Activated CD4-positive, alpha-beta T cell treated with anti-CD3 and anti-CD28 coated beads, Interleukin-2, amount 50 U/mL, for 1 hour (primary cell): ENCODE measurements at places on chromosomes 1 and 21.

- DNase-seq, result no peak
Observed at GRCh38 chr1:12457771-12458170, 160.2 kb downstream of the DHRS3 start.

GRCh38 chr1:226135709-226136108 is 50.8 kb downstream of the ACBD3 start:
- no peak for DNase-seq

DNA sequence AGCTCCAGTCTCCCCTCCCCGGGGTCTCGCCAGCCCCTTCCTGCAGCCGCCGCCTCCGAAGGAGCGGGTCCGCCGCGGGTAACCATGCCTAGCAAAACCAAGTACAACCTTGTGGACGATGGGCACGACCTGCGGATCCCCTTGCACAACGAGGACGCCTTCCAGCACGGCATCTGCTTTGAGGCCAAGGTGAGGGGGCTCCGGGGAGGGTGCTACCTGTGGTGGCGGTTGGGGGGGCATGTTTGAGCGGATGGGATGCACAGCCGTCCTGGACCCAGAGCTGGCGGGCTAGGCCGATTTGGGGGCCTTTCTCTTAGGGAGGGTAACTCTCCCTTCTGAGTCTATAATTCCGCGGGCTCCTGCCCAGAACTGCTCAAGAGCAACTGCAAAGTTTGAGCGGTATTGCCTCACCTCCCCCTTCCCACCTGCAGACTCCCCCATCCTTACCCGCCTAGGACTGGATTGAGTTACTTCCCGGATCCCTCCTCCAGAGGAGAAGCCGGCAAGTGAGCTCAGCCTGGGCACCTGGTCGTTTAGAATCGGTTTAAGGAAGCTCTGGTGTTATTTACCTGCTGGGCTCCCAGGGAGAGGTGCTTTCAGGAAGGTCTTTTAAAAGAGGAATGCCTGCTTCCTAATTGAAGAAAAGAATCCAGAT is 730 bp downstream of the NOS1AP start:
- DNase-seq, result peak; percentile 1

GRCh38 chr1:70220517-70221237 is 503 bp upstream of the SRSF11 start:
- DNase-seq, result no peak

DNA sequence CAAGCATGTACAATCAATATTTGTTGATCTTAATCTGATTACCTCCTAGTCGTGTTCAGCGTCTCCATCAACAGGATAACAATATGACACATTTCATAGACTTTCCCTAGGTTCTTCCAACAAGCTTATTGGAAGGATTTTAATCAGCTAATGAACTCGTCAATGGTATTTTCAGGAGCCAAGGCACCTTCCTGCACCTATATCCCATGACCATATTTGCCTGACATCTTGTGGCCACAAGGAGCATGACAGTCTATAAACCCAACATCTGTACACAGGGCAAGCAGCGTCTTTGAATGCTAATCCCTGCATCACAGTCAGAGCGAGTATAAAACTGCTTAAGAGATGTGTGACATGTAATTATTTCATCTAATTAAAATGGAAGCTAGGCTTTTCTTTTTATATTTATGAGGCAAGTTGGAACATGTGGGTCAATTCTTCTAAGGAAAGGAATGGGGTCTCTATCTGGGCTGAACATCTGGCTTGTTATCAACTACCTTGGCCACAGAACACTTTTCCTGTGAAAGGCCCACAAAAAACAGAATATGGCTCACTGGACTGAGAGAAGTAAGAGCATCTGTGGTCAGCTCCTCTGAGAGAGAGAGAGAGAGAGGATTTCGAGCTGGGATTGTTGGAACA is 388.8 kb downstream of the NTNG1 start:
- DNase-seq, result no peak

DNA sequence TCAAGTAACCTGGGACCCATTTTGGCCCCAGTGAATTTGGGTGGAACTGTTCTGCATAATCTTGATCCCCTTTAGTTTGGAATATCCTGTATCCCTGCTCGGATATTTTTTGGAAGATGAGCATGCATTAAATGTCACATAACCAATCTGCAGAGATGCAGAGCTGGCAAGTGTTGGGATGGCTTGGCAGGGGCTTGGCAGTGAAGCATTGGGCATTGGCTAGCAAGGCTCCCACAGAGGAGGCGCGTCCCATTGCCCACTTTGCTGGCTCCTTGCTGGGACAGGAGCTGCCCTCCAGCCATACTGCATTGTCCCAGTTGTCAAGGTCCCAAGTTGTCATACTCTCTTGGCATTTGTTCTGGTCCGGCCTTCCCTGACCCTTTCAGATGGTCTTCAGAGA is 29.9 kb downstream of the LAMC2 start:
- no peak for DNase-seq

DNA sequence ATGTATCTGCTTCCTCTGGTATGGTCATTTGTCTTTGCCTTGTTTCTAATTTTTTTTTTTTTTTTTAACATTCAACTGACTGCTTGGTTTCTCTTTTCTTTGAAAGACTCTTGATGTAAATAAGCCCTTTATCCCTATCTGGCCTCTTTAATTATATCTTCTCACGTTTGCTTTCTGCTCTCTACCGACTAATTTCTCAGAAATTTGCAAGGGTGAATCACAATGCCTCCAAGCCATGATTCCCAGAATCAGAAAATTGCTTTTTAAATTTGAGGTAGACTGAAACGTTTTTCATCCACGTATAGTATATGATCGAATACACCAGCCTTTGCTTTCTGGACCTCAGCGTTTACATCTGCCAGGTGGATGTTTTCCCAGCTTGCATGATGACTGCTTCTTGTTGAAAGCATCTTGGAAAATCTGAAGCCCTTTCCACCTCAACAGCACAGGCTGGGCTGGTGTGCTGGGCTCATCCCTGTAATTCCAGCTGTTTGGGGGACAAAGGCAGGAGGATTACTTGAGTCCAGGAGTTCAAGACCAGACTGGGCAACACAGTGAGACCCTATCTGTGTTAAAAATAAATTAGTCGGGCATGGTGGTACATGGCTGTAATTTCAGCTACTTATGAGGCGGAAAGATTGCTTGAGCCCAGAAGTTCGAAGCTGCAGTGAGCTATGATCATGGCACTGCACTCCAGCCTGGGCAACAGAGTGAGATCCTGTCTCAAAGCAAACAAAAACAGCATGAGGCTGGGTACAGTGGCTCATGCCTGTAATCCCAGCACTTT is 35.0 kb upstream of the GPR137B start:
- no peak for DNase-seq

DNA sequence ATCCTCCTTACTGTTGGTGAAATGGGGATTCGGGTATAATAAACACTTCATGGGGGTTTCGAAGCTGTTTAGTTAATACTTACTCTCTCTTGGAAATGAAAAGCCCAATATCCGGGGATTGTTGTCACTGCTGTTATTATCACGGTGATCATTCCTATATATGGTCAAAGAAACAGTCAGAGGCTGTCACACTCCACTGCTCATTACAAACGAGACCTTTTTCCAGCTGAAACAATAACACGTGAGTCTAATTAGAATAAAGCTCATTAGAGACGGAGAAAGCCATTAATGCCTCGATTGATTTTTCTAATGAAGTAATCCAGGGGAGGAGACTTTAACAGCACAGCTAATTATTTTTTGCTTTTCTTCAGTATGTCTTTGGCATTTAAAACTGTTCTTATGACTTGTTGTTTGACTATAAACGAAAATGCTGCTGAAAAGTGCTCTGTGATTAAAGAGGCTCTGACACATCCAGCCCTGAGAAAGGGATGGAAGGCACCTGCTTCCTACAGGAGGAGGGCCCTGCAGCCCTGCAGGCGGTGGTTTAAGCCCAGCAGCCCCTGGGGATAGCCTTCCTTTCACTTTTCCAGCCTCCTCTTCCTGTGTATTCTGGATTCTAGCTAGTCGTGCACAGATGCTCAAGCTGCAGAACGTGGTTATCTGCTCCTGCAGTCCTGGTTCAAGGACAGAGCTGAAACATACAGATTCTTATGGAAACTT is 143.6 kb downstream of the EDEM3 start:
- DNase-seq, result no peak

GRCh38 chr21:38979271-38980121 is 173.8 kb downstream of the ETS2 start:
- no peak for DNase-seq

DNA sequence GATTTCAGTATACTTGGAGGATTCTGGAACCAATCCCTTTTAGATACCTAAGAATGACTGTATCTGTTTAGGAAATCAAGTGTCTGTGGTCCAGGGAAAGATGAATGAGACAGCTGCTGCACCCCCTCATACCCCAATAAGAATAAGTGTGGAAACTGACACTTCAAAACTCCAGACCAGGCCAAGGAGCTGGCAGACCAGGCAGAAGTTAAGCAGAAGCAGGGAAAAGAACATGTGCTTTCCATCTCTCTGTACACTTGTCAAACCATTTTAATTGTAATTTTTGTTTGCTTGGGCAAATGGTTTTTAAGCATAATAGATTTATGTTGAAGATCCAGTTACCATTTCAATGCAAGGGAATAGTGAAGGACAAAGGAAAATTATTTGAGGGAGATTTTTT is 100.2 kb downstream of the GREM2 start:
- no peak for DNase-seq

DNA sequence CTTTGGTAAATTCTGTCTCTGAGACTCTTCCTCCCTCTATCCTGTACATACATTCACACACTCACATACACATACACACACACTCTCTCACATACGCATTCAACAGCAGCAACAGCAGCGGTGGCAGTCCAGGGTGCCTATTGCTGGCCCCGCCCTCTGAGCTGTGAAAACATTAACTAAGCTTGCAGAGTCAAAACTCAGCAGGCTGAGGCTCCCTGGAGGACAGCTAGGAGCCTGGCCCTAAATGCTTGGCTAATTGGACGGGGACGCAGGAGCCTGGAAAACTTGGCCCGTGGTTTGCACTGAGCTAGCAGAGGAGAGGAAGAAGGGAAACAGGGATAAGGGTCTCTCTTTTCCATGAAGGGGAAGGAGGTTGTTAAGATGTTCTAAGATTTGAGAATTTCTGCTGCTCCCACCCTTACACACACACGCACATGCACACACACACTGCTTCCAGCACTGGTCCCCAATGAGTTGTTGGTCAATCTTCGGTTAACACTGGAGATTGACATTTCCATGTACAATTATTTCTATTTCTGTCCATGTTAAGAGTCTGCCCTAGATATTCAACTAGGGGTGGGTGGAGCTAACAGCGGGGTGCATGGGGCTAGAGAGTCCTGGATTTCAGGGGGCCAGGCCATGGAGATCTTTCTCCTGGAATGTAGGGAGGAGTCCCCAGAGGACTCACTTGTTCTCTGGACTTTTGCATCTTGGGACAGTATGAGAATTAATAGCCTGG is 94.2 kb downstream of the PLXNA2 start:
- no peak for DNase-seq

GRCh38 chr1:32201011-32201855 is 838 bp downstream of the CCDC28B start:
- peak; percentile 71 for DNase-seq

DNA sequence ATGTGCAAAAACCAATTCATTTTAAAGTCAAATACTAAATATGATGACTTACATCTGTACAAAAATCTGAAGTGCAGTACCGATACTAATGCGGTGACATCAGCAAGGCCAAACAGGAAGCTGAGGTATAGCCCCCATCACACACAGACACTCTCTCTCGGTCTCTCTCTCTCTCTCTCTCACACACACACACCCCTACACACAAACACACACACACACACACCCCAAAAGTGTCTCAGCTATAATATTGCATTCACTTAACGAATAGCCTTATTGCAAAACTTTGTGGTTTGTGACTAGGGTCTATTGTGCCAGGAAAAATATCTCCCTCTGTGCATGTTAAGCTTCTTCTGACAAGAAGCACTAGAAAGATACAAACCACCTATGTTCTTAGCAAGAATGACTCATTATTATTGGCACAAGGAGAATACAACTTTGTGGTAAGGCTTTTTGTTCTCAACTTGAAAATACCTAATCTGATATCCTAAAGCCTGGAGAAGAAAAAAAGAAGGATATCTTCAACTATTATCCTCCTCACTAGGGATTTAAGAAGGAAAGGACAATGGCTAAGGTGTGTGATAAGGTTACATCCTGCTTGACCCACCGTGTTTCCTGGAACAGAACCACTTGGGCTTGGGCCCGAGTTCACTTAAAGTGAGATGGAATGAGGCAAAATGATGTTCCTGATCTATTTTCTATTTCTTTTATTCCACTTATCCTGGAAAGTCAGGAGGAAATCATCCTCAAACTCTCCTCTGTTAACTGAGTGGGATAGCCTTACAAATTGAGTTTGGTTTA is 107.1 kb downstream of the NIBAN1 start:
- peak; percentile 27 for DNase-seq

DNA sequence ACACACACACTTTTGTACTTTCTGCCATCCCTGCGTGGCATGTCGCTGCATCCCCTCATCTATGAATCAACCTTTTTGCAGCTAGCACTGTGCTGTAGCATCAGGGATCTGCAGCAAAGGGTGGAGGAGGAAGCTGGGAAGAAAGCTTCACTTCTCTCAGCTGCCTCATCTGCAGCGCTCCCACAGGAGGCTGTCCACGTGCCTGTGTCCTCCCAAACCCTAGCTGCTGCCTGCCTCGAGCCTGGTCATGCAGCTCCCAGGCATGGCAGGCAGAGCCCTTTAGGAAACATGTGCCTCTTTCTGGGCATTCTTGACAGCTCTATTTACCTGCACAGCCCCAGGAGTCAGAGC is 262.1 kb upstream of the SGIP1 start:
- DNase-seq, result no peak

- DNase-seq, result no peak
Observed at GRCh38 chr1:2812136-2812535, 10.6 kb upstream of the TTC34 start.

GRCh38 chr1:244545511-244545910 is 84.4 kb downstream of the CATSPERE start:
- no peak for DNase-seq

DNA sequence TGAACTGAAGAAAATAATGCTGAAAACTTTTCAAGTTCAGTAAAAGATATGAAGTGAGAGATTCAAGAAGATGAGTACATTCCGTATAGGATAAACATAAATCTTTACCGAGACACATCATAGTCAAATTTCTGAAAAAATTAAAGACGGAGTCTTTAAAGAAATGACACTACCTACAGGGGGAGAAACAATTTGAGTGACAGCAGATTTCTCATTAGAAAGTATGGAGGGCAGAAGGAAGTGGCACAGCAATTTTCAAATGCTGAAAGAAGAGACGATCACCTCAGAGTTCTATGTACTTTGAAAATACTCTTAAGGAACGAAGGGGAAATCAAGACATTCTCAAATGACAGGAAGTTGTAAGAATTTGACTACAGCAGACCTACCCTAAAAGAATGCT is 271.2 kb downstream of the ZP4 start:
- DNase-seq, result no peak

DNA sequence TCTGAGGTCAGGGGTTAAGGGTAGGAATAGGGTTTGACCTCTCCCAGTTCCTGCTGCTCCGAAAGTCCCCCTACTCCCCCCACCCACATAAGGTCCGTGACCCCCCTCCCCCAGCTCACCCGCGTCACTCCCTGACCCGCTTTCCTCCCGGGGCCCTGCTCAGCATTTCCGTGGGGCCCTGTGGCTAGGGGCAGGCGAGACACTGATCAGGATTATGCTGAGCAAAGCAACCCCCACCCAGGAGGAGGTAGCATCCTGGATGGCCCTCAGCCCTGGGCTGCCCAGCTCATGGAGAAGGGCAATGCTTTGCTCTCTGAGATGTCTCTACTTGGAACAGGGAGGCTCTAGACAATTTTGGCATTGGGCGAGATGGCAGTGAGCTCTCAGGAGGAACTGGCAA is 3.7 kb downstream of the RORC start:
- no peak for DNase-seq
